Thoracic aorta (tissue), 2 donors: ENCODE measurements at places on chromosomes 2 and 18. TPM values are rescaled to one million over a fixed set of nuclear protein-coding genes. Genes with fewer than 3 reads are reported as not detected.

DNA sequence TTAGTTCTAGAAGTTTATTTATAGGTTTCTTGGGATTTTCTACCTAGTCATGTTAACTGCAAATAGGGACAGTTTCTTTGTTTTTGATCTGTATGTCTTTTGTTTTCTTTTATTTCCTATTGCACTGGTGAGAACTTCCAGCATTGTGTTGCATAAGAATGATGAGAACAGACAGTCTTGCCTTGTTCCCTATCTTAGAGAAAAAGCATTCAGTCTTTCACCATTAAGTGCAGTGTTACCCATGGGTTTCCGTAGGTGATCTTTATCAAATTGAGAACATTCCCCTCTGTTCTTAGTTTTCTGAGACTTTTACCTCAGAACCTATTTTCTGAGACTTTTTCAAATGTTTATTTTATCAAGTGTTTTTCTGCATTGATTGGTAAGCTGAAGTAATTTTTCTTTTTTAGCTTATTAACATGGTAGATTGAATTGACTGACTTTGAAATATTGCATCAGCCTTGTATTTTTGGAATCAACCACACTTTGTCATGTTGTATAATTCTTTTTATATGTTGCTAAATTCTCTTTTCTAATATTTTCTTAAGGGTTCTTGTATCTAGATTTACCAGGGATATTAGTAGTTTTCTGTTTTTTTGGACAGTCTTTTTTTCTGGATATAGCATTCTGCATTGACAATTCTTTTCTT, 17.2 kb downstream of the MFSD6 start:
- H3K27ac ChIP-seq, result no peak overlapping the region
- no peaks in the 10 kb centered on the region for H3K4me1 ChIP-seq
- H3K36me3 ChIP-seq, result no peaks in the 10 kb centered on the region
- no peaks in the 10 kb centered on the region for H3K27me3 ChIP-seq

GRCh38 chr2:222610746-222611145, 45.1 kb downstream of the FARSB start:
- H3K36me3 ChIP-seq, result peaks cover 15% of the 10 kb centered on the region
- no peak overlapping the region for H3K27ac ChIP-seq
- H3K4me1 ChIP-seq, result peaks cover 11% of the 10 kb centered on the region
- H3K4me3 ChIP-seq, result no peak overlapping the region

HOXD3 gene
- 1.2 TPM for total RNA-seq

CFAP221 gene
- 0.56 TPM for total RNA-seq

- no peaks in the 10 kb centered on the region for H3K36me3 ChIP-seq
- no peak overlapping the region for H3K27ac ChIP-seq
- H3K27me3 ChIP-seq, result no peaks in the 10 kb centered on the region
Observed at GRCh38 chr18:6752202-6752860, 22.8 kb downstream of the ARHGAP28 start.

DNA sequence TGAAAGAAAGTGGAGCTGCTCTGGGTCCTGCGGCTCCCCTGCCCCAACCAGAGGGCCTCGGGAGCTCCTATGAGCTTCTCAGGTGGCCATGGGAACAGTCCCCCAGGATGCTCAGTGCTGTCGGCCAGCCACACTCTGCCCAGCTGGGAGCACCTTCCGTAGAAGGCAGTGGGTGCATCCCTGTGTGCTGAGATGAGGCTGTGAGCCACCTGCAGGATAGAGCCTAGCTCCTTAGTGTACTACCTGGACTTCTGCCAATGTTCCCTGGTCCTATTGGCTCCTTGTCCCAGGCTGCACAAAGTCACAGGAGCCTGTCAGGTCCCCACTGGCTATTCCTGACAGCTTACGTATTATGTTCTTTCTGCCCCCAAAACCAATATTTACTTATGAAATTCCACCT, 16.1 kb downstream of the PRELID3A start:
- no peak overlapping the region for H3K4me3 ChIP-seq
- H3K36me3 ChIP-seq, result peaks cover 3% of the 10 kb centered on the region
- no peak overlapping the region for H3K27ac ChIP-seq
- DNase-seq, result no peak
- H3K4me1 ChIP-seq, result peaks cover 19% of the 10 kb centered on the region
- H3K27me3 ChIP-seq, result no peaks in the 10 kb centered on the region

RAB17 gene
- total RNA-seq, result 6.5 TPM

UGT1A10 gene
- 0.41 TPM for total RNA-seq
